ENCODE measurements at places on chromosomes 2 and 18. TPM values are rescaled to one million over a fixed set of nuclear protein-coding genes. Genes with fewer than 3 reads are reported as not detected.
A peak's percentile ranks its signal among the peaks of the same experiment; 100 is the strongest.

GRCh38 chr2:112924821-112925220, 13.9 kb downstream of the IL37 start:
- DNase-seq: no peak

- DNase-seq: no peak
These were observed 594.4 kb upstream of the ID2 start for GRCh38 chr2:8087480-8087840.

DNA sequence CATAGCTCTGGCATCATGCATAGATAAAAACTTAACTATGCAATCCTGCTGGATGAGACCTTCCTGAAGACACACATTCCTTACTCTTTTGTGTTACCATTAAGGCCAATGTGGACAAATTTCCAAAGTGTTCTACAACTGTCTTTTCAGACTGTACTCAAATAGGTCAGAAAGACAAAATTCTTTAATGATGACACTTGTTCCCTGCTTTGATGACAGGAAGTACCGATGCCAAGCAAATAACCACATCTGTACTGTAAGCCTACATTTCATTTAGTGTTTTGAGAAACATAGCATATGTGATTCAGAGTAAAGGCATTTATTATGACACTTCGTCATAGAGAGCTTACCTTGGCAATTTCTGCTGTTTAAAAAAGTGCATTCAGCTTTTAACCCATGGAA, 55.0 kb downstream of the PMAIP1 start:
- DNase-seq: no peak

DNA sequence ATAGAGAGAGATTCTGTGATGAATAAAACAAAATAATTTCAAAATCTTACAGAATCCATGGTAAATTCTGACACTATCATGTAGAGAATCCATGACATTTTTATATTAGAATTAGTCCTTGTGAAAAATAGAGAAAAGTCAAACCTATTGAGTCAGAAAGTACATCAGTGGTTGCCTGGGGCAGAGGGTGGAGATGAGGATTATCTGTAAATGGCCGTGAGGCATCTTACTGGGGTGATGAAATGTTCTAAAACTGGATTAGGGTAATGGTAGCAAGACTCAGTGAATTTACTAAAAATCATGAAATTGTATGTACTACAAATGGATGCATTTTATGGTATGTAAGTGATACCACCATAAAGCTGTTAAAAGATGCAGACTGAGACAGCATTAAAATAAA, 323.1 kb downstream of the SLC8A1 start:
- DNase-seq: no peak

GRCh38 chr2:126436411-126436810, 219.5 kb upstream of the GYPC start:
- DNase-seq: no peak

- DNase-seq: no peak
These were observed 322.3 kb downstream of the CDH2 start for GRCh38 chr18:27854631-27855030.

- no peak for DNase-seq
These were observed 30.3 kb upstream of the GPC1 start for GRCh38 chr2:240405133-240405532.

- no peak for DNase-seq
These were observed 51.7 kb downstream of the IMPA2 start for GRCh38 chr18:12032786-12033642.

DNA sequence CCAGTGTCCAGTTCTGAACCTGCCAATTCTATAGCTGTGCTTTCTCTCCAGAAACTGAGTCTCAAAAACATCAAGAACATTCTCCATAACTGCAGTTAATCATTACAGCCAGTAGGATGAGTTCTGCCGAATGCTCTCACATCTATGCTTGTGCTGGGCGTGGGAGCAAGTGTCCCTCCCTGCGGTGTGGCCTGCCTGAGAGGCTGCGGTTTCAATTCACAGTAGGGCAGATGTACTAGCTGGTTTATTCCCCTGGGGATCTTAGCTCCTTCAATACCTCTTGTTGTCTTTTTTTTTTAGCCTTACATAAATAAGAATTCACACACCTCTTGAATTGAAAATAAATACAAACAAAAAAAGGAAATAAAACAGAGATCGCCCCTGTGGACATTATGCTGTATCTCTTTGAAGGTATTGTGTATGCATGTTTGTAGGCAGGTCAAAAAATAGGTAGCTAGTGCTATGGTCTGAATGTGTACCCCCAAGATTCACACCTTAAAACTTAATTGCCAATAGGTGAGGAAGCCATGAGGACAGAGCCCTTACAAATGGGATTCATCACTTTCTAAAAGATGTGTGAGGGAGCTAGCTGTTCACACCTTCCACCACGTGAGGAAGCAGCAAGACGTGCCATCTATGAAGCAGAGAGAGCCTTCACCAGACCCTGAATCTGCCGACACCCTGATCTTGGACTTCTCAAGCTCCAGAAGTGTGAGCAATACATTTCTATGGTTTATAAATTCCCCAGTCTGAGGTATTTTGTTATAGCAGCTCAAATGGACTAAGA, 74.3 kb downstream of the BCL2L11 start:
- DNase-seq: no peak

DNA sequence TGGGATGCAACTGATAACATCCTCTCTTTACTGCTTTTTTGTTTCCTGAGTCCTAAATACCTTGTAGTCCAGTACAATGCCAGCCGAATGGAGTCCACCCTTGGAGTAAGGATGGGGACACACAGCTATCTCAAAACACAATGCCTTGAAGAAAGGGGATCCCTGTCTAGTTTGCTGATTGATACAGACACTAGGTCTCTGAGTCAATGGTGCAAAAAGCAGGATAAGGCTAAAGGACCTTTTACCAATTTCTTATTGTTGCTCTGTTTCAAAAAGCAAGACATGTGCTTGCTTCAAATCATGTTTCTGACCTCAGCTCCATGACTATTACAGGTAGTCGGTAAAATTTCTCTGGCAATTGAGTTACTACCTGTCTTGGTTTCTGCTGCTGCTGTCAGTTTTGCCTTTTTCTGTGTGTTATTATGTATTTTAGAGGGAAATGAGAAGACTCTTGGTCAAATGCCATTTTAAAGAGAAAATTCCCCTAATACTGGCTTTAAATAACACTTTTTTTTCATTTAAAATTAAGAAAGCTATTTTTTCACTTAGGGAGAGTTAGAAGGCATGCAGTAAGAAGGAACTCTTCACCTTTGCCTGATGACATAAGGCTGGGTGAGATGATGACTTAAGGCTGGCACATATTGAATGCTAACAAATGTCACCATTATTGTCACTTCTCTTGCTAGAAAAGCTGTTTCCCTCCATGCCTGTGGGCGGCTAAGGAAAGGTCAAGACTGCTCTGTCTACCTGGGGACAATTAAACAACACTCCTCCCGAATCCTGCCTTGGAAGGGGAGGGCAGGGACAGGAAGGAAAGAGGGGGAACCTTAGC, 4.9 kb upstream of the FIGLA start:
- DNase-seq: no peak

- DNase-seq: no peak
These were observed 265.0 kb upstream of the TRIB2 start for GRCh38 chr2:12451726-12452125.

- DNase-seq: no peak
These were observed 133.8 kb upstream of the NRXN1 start for GRCh38 chr2:51165534-51166260.

DNA sequence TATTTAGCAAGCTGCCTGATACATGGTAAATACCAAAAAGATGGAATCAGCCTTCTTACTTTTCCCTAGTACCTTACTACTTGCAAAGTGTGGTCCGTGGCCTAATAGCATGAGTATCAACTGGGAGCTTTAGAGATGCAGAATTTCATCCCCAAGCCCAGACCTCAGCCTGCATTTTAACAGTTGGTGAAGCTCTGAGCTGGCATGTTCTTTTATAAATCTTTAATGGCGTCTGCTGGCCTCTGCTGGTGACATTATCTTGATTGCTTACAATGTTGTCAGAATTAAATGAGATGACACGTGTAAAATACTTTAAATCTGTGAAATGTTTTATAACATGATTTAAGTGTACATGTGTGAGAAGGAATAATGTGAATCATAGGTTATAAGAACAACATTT, 115.1 kb upstream of the NOSTRIN start:
- no peak for DNase-seq

- DNase-seq: no peak
These were observed 3.0 kb downstream of the DHRS9 start for GRCh38 chr2:169072163-169072925.

DNA sequence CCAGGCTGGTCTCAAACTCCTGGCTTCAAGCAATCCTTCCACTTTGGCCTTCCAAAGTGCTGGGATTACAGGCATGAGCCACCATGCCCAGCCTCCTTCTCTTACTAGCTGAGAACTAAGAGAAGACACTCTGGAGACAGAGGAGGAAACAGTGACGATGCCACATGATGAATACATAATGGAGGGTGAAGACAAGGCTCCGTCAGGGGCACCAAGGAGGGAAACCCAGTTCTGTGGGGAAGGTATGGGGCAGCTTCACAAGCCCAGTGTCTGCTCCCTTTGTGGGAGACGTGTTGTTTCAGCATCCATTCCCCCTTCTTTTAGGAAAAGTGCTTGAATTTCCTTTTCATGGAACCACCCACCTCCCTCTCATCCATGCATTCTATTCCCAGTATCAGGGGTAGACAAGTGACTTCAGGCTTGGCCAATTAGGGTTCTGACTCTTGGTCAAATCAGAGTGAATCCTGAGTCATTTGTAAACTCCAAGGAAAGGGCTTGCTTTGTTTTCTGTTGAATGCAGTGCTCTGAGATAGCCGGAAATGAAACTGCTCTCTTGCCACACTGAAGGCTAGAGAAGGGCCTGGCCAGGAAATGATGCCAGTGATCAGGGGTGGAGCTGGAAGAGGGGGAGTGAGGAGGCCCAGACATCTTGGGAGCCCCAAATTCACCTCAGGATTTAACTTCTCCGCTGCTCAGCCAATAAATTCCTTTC, 23.7 kb downstream of the TMEM127 start:
- no peak for DNase-seq

- DNase-seq: no peak
These were observed 80.8 kb downstream of the COLEC12 start for GRCh38 chr18:419541-420175.

DNA sequence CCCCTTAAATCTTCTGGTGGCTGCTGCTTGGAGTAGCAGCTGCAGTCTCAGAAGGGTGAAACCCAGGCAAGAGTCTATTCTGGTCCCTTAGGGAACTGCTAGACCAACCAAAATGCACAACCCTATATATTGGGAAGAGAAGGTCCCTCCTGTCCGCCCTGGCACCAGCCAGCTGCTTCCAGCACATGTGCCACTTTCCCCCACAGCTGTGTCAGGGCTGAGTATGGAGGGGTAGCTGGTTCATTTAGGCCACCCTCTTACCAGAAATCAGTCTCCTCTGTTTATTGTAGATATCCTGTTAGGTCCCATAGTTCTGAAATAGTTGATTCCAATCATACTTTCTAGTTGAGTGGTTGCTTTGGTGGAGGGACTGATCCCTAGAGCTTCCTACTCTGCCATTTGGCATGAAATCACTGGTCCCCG, 68.9 kb downstream of the BIRC6 start:
- no peak for DNase-seq

DNA sequence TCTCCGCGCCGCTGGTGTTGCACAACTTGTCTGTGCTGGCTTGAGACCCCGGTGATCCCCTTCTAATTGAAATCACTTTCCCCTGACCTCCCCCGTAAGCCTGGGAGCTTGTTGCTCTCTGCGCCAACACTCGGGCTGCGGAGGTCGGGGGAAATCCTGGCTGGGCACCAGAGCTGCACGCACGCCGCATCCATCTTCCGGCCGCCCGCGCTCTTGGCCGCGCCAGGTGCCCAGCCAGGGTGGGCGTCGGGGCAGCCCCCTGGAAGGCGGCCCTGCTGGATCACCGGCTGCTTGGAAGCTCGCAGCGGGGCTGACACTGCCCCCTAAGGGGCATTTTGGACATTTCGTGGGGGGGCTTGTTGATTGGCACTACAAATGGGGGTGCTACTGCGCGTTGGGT, 280.3 kb upstream of the SKOR2 start:
- no peak for DNase-seq

DNA sequence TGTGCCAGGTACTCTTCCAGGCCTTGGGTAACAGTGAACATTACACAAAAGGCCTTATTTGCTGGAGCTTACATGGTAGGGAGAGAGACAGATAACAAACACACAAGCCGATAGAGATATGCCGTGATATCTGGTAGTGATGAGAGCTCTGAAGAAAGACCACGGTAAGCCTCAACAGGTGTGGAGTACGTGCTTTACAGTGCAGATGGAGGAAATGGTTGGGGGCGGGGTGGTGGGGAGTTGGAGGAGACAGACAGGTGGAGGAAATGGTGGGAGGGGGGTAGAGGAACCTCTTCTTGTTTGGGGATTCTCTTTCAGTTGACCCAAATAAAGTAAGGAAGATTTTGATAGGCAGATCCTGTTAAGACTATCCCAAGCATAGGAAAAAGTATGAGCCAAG, 141.1 kb upstream of the ALPP start:
- no peak for DNase-seq

DNA sequence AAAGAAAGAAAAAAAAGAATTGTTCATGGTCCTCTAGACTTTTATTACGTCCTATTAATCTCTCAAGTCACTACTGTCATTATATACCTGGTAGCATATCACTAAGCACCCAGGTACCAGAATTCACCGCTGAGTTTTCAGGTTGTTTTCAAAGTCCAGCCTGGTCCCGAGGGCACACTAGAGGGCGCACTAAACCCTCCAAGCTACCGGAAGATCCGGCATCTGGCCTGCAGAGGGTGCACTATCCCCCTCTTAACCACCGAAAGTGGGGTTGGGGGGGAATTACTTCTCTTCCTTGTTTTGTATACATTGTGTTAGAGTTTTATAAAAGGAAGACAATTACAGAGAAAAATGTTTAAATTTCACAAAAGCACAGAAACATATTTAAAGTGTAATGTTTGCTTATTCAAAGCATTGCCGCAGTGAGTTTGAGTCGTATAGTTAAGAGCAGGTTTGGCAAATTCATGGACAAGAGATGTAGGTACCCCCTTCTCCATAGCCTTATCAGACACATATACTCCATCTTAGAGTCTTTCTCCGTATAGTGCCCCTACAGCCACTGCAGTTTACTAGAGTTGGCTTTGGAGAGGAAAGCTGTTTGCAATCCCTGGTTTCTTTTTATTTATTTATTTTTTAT, 19.2 kb downstream of the MOGAT1 start:
- peak; percentile 56 for DNase-seq

- DNase-seq: no peak
These were observed 16.3 kb downstream of the CNDP2 start for GRCh38 chr18:74512321-74513053.

SLC14A1 gene
- not detected for total RNA-seq

RGPD4 gene
- 0.23 TPM for total RNA-seq

CDH7 gene
- total RNA-seq: 0.94 TPM

ENOSF1 gene
- total RNA-seq: 71.6 TPM

GNAL gene
- total RNA-seq: 12.6 TPM

MYL12A gene
- total RNA-seq: 217 TPM

CD8B gene
- not detected for total RNA-seq

FOXI3 gene
- total RNA-seq: 0.27 TPM

IL18R1 gene
- total RNA-seq: 0.71 TPM

CAPN14 gene
- total RNA-seq: 0.47 TPM

TMEM198 gene
- total RNA-seq: 4.0 TPM

DQX1 gene
- 0.42 TPM for total RNA-seq

MBD1 gene
- 88.2 TPM for total RNA-seq
